ENCODE measurements at places on chromosomes 7 and 10.

DNA sequence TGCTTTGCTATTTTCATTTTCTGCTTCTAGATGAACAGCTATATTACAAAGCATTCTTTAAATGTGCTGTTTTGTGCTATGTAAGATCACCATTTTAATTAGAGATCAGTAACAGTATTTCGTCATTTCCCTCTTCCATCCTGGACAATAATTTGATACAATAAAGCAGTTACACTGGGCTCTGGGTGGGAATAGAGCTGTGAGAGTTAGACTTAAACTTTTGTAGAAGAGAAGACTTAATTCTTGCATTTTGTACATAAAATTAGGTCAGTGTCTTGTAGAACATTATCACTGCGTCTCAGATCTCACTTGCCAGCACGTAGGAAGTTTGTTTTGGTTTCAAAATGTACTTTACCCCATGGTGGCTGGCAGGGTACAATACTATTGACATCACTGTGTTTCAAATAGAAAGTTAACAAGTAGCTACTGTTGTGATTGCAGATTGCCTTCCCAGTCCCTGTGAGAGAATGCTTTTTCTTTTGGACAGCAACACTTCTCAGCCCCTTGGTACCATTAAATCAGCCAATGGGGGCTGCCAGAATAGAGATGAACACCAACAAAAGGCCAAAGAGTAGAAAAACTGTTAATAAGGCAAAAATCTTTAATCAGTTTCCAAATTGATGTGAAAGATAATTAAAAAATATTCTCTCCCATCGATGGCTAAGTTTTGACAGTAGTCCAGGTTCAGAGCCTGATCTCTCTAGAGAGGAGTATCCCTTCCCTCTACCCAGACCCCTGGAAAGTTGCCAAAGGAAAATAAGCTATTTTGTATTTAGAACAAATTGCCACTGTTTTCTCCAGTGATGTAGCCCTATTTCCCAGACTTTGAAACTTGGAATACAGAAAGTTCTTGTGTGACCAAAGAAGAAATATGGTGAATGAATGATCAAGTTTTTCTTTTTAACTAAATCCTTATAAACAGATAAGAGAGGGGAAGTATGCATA lies 35.1 kb downstream of the SMNDC1 start:
- DNase-seq, result no peak

DNA sequence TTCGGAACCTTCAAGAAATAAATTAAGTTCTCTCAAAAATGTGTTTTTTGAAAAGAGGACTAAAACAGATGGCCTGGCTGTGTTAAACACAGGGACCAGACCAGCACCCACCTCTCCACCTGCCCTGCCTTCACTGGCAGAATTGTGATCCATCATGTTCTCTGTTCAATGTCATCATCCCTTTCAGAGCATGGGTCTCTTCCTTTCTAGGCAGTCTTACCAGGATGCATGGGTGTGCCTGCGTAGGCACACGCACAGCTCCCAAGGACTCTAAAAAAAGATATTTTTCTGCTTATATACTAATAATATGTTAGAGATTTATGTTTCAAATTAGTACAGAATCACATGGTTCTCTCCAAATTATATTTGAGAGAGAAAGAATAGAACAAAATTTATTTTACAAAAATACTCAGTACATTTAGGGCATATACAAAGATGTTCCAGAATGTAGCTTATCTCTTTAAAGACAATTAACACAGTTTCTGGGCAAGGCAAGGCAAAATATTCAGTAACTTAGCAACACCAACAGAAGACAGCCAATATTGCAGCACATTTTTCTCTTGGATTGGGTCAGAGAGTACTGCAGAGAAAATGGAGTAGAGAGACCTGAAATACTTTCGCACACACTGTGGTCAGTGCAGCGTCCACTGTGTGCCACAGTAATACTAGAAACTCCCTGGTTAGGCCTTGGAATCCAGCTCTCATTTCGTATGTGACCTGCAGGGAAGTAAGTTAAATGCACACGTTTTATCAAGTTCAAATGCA lies 52.8 kb downstream of the EGFR start:
- DNase-seq, result no peak

- no peak for DNase-seq
Measured at GRCh38 chr7:28726555-28726954, 231.6 kb downstream of the TRIL start.

- no peak for DNase-seq
Measured at GRCh38 chr7:103715376-103716120, 269.5 kb upstream of the SLC26A5 start.

DNA sequence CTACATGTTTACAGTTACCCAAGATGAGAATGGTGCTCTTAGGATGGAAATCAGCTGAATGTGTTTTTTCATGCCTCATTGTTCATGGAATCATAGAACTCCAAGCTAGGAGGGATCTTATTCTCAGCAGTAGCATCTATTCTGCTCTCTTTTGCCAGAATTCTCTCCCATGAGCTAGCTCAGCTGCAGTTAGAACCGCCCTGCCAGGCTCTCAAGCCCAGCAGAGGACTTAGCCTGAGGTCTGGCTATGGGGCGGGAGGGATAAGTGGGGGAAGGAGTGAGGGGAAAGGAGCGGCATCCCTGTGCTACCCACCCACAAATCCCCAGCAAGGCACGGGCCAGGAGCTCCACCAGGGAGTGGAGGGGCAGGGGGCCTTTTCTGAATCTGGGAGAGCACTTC lies 120.7 kb upstream of the PLXNA4 start:
- DNase-seq, result no peak

DNA sequence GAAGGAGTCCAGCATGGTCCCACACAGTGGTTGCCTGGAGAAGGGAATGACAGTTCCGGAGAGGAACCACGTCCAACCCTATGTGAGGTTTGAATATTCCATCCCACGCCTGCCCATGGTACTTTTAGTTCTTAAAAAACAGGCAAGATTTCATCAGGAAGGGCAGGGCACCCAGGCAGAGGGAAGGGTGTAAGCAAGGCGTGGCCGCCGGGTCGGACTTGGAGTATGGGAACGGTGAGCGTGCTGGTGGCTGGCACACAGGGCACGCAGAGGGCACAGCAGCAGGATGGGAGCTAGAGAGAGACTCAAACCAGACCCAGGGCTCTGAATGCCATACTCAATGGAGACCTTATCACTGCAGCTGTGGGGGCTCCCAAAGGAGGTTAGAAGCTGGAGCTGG lies 34.3 kb downstream of the FAM53B start:
- DNase-seq, result no peak

DNA sequence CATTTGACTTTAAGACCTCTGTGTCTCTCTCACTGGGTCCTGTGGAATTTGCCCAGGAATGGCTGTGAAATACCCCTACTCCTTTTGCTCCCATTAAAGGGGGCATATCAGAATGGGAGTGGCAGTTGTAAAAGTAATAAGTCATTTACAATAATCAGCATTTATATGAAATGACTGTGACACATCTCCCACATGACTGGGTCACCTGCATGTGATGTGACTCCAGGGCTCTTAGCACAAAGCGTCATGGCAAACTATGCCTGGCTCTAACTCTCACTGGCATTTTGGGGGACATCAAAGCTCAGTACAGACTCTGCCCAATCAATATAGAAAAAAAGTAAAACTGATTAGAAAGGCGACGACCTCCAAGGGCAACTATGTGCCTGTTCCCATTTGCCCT lies 157.6 kb downstream of the RPS24 start:
- no peak for DNase-seq

DNA sequence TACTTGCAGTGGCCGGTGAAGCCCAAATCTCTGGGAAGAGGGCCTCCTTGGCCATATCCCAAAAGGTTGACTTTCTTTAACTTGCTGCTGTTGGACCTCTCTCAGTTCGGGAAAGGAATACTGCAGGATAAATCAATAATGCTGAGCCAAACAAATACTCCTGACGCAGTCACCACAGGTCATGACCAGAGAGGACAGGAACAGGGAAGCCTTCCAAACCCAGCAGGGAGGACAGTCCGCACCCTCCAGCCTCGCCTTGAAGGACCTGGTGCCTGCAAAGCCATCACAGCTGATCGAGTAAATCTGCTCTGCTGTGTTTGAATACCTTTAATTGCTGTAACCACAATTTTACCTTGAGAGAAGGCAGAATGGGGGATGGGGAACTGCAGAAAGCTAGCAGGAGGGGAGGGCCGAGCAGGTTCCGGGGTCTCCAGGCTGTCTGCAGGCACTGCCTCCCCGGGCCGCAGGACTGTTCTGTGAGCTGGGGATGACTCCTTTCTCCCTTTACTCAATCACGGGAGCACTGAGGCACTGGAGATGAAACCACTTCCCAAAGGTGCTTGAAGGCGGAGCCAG lies 20.8 kb upstream of the INSIG1 start:
- no peak for DNase-seq

DNA sequence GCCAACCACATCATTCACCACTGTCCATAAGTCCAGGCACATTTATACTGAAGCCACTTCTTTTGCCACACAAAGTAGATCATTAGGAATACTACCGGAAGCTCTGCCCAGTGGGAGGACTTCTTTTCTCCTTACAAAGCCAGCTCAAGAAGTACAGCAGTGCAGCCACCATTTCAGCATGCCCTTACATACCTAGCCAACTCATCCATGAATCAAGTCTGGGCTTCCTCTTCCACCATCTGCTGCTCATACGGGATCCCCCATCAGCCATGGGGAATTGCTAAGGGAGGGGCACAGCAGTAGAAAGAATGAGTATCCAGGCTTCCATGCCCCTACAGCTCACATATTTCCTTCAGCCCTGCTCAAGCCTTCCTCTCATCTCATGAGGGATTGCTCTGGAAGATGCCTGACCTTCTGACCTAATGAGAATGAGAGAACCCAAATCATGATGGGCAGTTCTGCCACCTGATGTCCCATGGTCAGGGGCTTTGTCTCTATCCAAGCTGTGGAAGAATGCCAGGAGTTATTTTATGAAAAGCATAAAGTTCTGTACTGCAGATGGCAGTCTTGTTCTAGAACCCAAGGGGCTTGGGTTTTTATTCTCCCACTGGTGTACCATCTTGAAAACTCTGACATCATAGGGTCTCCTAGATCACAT lies 39.5 kb downstream of the ACSM6 start:
- no peak for DNase-seq

- no peak for DNase-seq
Measured at GRCh38 chr7:821688-822087, 10.6 kb upstream of the SUN1 start.

GRCh38 chr10:4217653-4218052 lies 432.6 kb upstream of the KLF6 start:
- DNase-seq, result no peak

- DNase-seq, result no peak
Measured at GRCh38 chr10:34612938-34613337, 202.2 kb downstream of the PARD3 start.

All from T follicular helper cell (primary cell).